ENCODE measurements at places on chromosomes 6 and 20.

DNA sequence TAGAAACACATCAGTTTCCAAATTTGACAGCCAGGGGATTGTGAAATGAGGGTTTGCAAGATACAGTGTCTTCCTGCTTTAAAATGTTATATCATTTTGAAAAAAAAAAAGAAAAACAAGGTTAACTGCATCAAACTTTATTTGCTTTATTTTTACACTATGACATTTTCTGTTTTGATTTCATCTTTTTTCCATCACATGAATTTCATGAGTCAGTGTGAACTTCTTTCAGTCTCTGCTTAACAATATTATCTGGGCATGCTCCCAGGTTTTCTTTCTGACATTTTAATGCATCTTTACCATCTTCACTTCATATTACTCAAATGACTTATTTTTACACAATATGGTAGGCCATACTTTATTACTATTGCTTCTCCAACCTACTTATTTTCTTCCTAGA lies 1.9 kb downstream of the NCOA7 start:
- DNase-seq = no peak

DNA sequence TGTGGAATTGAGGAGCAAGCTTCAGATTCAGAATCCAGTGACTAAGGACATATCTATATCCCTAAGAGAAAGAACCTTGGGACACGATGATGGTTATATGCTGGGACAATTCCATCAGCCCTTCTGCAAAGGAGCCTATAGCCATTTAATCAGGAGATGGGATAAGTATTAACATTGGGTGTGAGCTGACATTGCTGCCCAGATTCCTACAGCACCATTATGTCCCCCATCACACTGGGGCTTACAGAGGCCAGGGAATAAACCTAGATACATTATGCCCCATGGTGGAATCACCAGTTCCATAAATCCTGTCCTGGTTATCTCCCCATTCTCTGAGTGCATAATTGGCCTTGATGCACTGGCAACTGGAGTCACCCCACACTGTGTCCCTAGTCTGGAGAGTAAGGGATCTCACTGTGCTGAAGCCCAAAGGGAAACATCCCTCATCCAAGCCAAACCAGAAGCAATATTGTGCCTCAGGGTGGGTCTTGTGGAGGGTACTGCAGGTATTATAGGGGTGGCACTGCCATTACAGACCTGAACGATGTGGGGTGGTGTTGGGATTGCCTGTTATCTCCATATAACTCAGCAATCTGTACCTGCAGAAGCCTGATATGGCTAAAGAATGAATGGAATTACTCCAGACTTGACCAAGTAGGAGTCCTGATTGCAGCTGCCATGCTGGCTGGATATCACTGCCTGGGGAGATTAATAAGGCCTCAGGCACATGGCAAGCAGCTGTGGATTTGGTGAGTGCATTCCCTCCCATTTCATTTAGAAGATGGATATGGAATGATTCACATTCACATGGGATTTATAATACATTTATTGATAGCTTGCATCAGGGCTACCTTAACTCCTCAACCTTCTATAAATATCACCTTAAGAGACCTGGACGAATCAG lies 5.0 kb downstream of the HLA-A start:
- DNase-seq = no peak

DNA sequence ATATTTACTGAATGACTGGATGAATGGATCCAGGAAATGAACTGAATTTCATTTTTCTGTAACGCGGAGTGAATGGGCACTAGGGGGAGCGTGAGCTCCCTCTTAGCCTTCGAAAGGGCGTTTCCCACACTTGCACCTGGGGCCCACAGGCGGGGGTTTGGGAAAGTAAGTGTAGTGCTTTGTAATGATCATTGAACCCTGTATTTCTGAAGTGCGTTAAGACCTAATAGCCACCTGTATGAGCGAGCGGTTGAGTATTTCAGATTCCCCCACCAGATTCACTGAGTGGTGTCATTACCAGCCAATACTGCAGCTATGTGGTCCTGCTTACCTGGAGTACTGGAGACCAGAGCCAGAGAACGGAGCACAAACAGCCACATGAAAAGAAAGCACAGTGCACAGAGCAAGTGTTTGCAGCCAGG lies 10.5 kb downstream of the SYTL3 start:
- peak; percentile 13 for DNase-seq

DNA sequence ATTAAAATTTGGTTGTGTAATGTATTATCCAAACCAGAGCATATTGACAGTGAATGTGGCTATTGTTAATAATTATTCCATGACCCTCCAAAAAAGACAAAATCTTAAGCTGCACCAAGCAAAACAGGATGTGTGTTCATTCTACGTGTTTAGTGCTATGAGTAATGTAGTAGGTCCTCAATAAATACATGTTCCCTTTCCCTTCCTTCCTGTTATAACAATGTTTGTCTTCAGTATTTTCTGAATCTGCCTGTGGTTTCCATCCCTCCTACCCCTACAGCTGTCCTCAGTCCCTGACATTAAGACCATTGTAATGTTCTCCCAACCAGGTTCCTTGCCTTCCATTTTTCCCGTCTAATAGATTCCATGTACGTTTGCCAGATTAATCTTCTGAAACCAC lies 163.8 kb downstream of the AIG1 start:
- DNase-seq = no peak

GRCh38 chr6:112407101-112407590 lies 60.0 kb downstream of the RFPL4B start:
- DNase-seq = no peak

DNA sequence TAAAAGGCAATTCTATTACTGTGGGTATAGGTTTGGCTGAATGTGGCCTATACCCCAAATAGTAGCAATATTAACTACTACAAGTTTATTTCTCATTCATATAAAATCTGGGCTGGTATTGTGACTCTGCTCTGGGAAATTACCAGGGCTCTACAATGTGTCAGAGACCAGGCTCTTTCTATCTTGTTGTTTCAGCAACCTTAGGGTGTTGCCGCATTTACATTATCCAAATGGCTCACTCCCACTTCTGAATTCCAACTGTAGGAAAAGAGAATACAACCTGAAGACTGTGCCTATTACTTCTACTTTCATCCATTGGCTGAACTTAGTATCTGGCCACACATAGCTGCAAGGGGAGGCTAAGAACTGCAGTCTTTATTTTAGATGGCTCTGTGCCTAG lies 106.7 kb upstream of the CENPW start:
- DNase-seq = no peak

DNA sequence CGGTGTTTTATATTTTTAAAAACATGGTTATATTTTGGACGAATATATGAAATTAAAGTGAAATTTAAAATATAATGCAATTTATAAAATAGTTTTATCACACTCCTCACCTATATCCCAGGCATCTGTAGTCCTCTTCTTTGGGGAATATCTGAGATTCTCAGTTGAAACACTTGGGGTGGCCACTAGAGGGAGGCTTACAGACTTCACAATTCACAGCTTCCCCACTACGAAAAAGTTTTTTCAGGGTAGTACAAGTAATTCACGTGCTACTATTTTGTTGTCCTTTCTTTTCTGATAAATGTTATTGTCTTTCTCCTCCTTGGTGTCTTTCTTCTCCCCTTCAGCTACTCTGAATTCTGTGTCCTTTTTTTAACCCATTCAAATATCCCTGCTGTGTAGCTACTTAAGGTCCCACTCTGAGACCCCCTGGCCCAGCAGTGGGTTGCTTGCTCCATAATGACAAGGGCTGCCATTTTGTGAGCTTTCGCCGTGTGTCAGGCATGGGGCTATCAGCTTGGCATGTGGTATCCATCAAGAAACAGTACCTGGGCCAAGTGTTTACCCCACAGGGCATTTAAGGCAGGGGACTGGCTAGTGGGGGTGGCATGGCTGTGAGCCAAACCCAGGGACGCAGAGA lies 43.6 kb upstream of the PHACTR3 start:
- DNase-seq = no peak

DNA sequence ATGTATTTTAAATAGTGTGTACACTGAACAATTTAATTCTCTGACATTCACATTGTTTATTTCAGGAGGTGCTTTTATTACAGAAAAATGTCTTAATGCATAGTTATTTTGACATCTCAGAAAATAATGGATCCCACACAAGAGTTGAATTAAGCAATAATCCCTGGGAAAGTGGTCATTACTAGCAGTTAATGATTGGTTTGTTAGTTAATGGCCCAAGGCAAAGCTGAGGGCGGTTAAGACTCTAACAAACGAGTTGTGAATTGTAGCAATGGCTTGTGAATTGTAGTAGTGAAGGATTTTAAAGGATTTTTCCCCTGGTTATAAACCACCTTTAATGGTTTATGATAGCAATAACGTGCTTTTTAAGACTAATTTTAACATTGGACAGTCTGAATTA lies 1316.0 kb upstream of the GJE1 start:
- DNase-seq = no peak

DNA sequence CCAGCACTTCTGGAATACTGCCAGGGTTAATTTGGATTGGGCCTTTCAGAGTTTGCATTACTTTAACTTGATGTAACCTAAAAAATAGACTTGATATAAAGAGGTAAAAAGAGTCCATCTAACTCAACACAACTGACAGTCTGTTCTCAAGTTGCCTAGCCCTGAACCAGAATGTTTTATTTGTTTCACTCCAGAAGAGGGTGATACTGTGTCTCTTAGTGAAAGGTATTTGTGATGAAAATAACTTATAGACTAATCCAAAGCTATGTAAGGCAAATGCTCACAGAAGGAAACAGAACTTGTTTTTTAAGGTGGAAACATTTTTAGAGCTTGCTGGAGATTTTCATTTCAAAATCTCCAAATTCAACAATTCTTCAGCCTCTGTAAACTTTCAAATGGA lies 469.1 kb upstream of the RUNX2 start:
- no peak for DNase-seq

DNA sequence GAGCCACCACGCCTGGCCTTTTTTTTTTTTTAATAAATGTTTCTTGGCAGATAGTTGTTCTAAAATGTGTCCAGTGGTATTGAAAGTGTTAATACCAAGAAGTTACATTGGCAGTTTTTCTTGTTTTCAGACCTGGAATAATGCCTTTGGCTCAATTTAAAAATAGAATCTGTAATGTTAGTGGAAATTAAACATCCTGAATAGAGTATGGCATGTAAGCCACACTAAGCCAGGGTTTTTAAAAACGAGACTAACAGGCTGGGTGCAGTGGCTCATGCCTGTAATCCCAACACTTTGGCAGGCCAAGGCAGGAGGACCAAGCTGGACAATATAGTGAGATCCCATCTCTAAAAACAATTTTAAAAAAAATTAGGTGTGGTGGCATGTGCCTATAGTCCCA lies 25.3 kb downstream of the MCM8 start:
- no peak for DNase-seq

DNA sequence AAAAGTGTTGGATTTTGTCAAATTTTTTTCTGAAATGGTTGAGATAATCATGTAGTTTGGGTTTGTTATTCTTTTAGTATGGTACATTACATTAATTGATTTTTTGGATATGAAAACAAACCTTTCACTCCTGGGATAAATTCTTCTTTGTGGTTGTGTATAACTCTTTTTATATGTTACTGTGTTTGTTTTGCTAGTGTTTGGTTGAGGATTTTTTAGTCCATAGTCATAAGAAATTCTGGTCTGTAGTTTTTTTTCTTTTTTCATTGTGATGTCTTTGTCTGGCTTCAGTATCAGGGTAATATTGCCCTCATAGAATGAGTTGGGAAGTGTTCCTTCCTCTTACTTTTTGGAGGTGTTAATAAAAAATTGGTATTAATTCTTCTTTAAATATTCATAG lies 122.2 kb upstream of the ATXN1 start:
- no peak for DNase-seq

DNA sequence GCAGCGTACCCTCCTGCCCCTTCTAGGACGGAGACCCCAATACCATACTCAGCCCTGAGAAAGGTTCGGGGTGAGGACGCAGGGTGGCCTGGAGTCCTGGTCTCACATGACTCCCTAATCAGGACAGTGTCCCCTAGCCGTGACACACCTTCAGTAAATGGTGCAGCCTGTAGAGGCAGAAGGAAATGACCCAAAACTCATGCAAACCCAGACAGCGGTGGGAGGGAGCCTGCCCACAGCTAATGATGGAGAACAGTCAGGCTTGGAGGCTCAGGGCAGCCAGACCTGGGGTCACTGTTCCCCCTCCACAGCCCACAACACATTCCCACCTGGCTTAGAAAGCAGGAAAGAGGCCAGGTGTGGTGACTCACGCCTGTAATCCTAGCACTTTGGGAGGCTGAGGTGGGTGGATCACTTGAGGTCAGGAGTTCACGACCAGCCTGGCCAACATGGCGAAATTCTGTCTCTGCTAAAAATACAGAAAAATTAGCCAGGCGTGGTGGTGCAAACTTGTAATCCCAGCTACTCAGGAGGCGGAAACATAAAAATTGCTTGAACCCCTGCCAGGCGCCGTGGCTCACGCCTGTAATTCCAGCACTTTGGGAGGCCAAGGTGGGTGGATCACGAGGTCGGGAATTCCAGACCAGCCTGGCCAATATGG lies 8.8 kb upstream of the HMGA1 start:
- DNase-seq = no peak

DNA sequence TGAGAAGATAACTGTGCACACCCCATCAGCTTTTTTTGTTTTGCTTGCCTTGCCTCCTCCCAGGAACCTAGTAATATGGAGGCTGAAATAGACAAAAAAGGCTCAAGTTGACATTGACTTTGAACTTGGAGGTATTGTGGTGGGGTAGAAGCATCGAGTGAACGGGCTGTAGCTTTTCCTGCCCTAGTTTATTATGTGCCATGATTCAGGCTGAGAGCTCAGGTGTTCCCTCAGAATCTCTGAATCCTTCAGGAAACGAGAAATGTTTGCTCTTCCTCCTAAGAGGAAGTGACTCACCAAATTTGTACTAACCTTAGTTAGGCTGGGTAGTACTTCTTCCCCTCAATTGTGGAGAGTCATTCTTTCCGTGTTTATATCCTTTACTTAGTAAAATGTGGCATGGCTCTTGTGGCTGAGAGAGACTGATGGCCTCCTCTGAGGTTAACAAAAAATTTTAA lies 98.8 kb downstream of the SASH1 start:
- DNase-seq = no peak

DNA sequence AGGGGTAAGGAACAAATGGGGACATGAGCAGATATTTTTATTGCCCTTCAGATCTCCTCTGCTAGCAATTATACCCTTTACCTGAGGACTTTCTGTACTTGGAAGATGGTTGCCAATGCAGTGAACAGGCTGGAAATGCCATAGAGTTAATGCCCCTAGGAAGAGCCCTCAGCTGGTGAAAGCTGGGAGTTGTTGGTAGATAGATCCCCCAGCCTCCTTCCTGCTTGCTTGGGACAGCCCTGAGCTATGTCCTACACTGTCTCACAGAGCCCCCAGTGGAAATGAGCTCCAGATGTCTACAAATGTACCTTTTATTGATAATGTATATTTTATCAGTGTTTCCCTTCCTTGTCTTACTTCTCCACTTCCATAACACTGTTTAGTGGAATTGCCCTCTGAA lies 87.6 kb upstream of the PAK5 start:
- DNase-seq = no peak

All from effector memory CD4-positive, alpha-beta T cell (primary cell).